Activated CD4-positive, alpha-beta T cell treated with anti-CD3 and anti-CD28 coated beads, Interleukin-2, amount 10 ng/mL, durations not matched to agents 24 days and 14 days (primary cell): ENCODE measurements at places on chromosomes 6 and 20.

GRCh38 chr6:11705069-11705468, 73.5 kb downstream of the ADTRP start:
- peak overlapping the region; percentile 10 for H3K27ac ChIP-seq
- peaks cover 35% of the 10 kb centered on the region for H3K4me1 ChIP-seq
- peaks cover 5% of the 10 kb centered on the region for H3K36me3 ChIP-seq
- no peak overlapping the region for H3K4me3 ChIP-seq
- DNase-seq = no peak

DNA sequence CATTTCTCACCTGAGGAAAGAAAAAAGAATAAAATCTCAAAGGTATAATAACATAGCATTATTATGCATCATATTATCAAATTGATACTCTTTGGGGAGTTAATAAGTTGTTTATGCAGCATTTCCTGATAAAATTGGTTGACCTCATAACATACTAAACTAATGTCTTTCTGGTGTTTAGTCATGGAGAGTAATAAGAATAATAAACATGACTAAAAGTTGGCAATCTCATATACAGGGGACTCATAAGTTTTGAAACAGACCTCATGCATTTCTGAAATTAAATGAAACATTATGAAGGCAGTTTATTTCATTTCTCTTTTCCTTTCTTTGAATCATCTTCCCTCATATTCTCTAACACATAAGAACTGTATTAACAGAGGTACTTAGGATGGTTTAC, 60.5 kb upstream of the PRDM1 start:
- no peak overlapping the region for H3K27ac ChIP-seq
- no peak for DNase-seq
- no peak overlapping the region for H3K4me3 ChIP-seq

- no peaks in the 10 kb centered on the region for H3K4me1 ChIP-seq
- no peaks in the 10 kb centered on the region for H3K36me3 ChIP-seq
- no peaks in the 10 kb centered on the region for H3K27me3 ChIP-seq
- no peak for DNase-seq
- no peak overlapping the region for H3K4me3 ChIP-seq
- H3K27ac ChIP-seq = no peak overlapping the region
Observed at GRCh38 chr20:20969701-20970280, 136.4 kb downstream of the LINC00237 start.

DNA sequence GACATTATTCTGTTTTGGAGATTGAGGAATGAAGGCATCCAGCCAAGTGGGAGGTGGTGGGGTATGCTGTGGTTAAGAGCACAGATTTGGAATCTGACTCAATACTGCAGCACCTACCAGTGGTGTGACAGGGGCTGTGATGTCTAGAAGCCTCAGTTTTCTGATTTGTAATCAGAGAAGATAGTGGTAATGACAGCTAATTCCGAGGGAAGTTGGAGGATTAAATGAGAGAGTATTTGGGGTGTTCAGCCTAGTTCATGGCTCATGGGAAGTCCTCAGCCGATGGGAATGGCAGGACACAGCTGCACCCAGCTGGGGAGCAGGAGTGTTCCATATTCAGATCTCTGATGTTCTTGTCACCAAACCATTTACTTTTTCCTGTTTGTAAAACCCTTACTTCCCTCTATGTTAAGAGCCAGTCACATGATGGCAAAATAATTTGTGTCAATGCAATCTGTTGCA, 9.3 kb downstream of the SLC9A8 start:
- peak overlapping the region; percentile 56 for H3K4me3 ChIP-seq
- peaks cover 77% of the 10 kb centered on the region for H3K36me3 ChIP-seq
- peak overlapping the region; percentile 72 for H3K27ac ChIP-seq
- DNase-seq = peak; percentile 58
- H3K4me1 ChIP-seq = peaks cover 46% of the 10 kb centered on the region

DNA sequence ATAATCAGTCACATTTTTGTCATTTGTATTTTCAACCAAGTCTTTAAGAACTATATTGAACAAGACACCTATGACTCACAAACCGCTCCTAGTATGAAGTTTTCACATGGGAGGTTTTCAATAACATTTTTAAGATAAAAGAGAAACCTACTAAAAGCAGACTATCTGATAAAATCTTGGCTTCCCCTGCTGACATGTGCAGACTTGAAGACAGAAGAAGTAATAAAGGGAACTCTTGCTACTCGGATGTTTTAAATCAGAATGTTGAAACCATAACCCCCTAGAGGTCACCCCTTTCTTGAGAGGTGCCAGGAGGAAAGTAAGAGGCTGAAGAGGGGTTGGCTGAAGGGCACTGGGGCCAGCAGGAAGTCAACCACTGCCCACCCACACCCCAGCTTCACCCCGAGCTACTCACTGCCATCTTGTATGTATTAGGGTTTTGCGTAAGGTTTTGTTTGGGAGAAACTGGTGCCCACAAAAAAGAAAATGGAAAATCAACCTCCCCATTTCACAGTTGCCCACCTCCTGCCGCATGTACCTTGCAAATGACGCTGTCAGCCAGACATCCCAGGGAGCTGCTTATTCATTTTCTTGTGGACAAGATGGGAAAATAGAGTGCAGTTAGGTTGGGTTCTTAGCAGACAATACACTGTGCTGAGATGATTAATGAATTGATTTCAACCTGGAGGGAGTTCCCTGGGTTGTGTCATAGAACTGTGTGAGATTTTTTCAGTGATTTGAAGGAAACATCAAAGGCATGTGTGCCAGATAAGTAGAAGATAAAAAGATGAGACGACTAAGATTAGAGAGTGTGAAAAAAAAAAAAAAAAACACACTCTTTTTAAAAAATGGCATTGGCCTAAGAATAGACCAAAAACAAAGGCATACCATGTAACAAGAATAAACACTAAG, 83.2 kb upstream of the TAB2 start:
- H3K27ac ChIP-seq = peak overlapping the region; percentile 98
- peak; percentile 80 for DNase-seq
- H3K4me3 ChIP-seq = peak overlapping the region; percentile 74
- H3K4me1 ChIP-seq = peaks cover 53% of the 10 kb centered on the region

DNA sequence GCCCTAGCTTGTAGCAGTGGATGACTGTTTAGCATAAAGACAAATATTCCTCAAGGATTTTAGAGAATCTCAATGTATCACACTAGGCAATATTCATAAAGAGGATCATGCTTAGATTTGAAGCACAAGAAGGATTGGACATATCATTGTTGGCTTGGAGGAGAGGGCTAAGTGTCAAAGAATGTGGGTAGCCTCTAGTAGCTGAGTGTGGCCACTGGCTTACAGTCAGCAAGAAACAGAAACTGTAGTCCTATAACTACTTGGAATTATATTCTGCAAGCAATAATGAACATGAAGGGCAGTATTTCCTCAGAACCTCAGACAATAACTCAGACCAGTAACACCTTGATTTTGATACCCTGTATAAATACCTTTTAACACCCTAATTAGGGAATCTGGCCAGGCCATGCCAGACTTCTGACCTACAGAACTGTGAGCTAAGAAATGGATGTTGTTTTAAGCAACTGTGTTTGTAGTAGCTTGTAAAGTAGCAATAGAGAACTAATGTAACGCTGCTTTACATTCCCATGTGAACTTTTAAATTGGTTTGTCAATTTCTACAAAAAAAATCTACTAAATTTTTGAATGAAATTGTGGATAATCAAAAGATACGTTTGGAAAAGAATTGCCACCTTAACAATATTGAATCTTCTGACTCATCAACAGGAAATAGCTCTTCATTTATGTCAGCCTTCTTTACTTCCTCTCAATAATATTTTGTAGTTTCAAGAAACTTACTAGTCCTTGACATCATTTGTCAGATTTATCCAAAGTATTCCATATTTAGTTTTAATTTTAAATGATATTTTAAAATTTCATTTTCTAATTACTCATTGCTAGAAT, 65.2 kb upstream of the RSPO3 start:
- no peaks in the 10 kb centered on the region for H3K4me1 ChIP-seq
- no peaks in the 10 kb centered on the region for H3K27me3 ChIP-seq
- H3K36me3 ChIP-seq = no peaks in the 10 kb centered on the region
- no peak overlapping the region for H3K27ac ChIP-seq
